ENCODE measurements at places on chromosomes 3 and 15.
A peak's percentile ranks its signal among the peaks of the same experiment; 100 is the strongest.

- no peak for DNase-seq
Measured at GRCh38 chr3:61371123-61371522, 119.9 kb upstream of the FHIT start.

GRCh38 chr15:51780636-51781035 lies 29.2 kb downstream of the TMOD2 start:
- DNase-seq: no peak

DNA sequence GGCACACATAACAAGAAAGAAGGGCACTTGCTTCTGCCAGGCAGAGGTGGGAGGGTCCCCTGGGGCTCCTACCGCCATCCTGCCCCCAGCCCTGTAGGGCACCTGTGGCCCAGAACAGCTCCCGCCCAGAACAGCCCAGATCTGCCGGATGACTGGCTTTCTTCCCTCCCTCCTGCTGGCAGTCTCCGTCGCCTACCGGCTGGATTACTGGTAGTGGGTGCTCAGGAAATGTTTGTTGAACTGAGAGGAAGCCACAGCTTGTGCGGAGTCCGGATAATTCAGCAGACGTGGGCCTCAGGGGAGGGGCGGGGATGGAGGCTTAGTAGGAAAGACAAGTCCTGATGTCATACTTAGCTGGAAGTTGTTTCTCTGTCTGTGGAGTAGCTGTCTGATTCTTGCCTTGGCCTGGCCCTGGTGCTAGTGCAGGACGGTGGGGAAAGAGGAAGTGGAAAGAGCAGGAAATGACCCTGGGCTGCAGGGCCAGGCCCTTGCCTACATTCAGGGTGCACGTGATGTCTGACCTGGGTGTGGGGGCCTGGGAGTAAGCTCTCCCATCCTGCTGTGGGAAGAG lies 6.7 kb downstream of the CCDC9B start:
- peak; percentile 73 for DNase-seq

- no peak for DNase-seq
Measured at GRCh38 chr3:43075904-43076661, 29.8 kb downstream of the POMGNT2 start.

DNA sequence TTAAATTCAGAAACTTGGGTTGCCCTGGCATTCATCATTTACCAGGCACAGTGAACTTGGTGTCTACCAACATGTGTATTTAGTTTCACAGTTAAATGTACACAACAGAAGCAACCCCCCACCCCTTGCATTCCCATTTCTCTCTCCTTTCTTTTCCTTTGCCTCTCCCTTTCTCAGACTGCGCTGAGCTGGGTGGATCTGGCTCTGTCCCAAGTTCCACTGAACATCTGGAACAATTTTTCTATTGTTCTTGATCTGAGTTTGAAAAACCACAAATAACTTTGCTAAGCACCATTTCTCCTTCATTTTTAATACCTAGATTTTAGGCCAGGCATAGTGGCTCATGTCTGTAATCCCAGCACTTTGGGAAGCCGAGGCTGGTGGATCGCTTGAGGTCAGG lies 242.2 kb downstream of the ABHD5 start:
- DNase-seq: no peak

DNA sequence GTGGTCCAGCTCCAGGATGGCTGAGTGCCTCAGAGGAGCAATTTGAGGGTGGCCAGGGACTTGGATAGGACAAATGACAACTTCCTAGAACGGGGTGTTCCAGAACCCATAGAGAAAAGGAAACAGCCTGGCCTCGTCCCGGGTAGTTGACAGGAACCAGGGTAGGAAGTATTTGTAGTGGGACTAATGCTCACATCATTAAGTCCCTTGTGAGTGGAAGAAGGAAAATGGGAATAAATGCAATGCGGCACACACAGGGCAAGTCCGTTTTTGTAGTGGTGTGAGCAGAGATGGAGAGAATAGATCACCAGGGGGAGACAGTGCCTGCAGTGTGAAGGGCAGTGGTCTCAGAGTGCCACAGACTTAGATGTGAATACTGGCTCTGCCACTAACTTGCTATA lies 19.6 kb downstream of the TIMP4 start:
- DNase-seq: no peak

- no peak for DNase-seq
Measured at GRCh38 chr15:62269504-62269903, 104.4 kb upstream of the C2CD4B start.

DNA sequence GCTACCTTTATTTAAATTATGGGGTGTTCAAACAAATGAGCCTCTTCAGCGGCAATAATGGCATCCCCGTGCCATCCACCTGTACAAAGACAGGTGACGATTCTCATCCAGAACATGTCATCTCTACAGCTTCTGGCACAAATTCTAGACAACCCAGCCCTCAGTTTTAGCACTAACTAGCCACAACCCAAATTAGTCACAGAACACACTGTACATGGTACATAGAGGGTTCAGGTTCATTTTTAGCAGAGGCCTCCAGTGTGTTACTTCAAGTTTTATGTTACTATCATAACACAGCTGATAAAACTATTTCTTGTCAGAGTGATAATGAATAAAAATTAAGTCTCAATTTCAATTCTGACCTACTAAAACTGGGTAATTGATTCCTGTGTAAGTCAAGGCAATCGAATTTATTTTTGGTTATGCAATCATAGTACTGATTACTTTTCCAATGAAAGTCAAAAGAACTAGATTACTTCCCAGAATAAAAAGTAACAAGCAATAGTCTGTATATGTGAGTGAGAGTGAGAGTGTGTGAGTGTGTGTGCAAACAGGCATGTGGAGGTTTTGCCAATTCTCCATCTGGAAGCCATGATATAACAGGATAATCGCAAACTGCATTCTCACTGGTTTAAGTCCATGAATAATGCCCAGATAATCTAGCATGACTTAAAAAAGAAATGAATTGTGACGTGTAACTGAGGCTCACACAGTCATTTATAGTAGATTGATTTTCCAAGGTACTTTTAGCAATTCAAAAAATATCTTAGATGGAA lies 37.4 kb downstream of the SHQ1 start:
- no peak for DNase-seq

- no peak for DNase-seq
Measured at GRCh38 chr15:57263520-57263919, 112.8 kb upstream of the CGNL1 start.

GRCh38 chr3:86973440-86973839 lies 17.5 kb downstream of the VGLL3 start:
- DNase-seq: no peak

- no peak for DNase-seq
Measured at GRCh38 chr3:114022145-114022802, 34.1 kb downstream of the CCDC191 start.

GRCh38 chr15:76529911-76530310 lies 193.3 kb downstream of the ISL2 start:
- DNase-seq: no peak

DNA sequence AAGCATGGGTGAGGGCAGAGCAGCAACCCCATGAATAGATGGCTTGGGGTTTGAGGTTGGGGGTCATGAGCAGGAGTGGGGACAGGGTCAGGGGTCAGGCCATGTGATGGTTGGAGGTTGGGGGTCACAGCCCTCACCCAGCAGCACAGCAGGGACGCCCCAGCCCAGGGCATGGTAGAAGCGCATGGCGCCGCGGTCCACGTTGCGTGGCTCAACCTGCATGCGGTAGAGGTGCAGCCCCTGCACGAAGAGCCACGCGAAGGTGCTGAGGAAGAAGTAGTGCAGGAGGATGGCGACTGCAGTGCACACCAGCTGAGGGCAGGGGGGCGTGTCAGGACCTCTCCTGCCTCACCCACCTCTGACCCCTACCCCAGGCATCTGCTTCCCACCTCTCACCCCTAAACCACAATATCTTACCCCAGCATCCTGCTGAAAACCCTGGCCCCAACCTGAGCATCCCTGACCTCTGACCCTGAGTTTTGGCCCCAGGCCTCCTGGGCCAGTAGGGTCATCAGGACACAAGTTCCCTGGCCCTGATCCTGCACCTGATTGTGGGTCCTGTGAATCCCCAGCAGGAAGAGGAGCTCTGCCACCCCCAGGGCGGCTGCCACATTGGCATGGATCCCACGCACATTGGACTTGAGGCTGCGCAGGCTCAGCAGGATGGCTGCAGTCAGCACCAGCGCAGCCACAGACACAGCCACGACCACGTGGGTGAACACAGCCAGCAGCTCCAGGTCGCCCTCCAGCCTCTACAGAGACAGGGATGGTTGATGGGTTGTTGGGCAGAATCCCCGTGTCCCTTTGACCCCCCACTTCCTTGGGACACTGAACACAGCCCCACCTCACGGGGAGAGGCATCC lies 9.9 kb upstream of the SLC26A6 start:
- DNase-seq: no peak

DNA sequence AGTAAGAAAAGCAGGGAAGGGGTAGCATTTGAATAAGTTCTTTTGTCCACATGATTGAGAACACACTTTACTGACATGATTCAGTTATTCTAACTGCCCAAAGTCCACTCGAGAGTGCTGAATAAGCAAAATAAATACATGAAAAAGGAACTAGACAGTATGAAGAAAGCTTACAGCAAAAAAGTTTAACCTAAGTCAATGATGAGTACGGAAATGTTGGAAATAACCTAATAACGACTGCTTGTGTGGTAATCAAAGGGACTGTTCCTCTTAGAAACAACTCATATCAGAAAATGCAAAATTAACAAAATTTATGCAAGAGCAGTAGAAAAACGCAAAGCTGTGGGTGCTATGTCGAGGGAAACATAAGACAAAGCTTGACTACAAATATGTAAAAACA lies 36.6 kb downstream of the DMXL2 start:
- DNase-seq: peak; percentile 2

DNA sequence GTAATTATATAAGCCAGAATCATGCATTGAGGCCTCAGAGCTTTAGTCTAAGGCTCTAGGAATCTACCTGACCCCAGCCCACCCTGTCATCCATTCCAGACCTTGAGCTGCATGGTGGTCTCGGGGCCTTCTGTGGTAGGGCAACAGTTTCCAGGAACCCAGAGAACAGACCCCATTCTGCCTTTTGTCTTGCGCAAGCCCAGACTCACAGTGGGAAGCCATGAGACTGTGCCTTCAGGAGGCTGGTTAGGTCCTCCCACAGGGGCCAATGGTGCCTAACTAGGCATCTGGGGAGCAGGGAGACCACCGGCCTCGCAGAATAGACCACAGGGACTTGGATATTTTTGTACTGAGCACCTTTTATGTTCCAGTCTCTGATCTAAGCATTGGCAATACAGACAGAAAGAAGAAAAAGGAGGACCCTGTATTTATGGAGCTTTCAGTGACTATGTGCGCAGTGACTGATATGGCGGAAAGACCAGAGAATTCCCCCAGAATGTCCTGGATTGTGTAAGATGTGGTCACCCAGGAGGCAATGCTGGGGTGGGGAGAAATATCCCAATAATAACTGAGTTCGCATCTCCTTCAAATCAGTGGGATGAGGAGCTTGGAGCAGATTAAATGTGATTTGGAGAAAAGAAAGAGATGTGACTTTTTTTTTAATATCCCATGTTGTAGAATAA lies 40.1 kb downstream of the MCF2L2 start:
- no peak for DNase-seq

DNA sequence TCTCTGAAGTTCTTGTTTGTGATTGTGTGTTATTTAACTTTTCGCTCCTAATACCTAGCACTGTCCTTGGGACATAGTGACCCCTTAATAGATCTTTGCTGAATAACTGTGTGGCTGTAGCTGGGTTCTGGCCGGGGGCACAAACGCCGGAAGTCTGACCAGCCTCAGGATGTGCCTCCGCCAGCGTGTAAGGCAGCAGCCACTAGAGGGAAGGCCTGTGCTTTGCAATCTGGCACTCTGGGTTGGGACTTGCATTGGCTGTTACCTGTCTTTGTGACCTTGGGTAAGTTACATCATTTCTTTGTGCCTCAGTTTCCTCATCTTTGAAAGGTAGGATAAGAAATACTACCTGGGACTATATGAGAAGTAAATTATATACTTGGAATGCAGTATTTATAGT lies 158.7 kb downstream of the GHSR start:
- DNase-seq: no peak

- no peak for DNase-seq
Measured at GRCh38 chr15:82917249-82917648, 35.3 kb downstream of the HOMER2 start.

DNA sequence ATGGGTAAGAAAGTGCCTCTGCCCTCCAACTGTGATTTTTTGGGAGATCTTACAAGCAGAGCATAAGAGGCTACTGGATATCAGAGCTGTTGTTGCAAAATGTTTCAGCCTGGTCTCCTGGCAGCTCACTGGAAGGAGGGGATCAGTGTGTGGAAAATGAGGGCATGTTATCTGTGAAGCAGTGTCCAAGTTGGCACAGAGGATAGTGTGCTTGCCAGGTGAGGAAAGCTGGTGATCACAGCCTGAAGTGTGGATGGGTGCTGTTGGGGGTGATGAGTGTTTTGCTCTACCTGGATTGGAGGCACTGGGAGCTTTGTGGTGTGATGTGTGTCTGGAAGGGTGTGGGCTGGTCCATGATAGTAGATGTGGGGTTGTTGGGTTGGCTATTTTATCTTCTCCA lies 69.3 kb downstream of the MCTP2 start:
- no peak for DNase-seq

DNA sequence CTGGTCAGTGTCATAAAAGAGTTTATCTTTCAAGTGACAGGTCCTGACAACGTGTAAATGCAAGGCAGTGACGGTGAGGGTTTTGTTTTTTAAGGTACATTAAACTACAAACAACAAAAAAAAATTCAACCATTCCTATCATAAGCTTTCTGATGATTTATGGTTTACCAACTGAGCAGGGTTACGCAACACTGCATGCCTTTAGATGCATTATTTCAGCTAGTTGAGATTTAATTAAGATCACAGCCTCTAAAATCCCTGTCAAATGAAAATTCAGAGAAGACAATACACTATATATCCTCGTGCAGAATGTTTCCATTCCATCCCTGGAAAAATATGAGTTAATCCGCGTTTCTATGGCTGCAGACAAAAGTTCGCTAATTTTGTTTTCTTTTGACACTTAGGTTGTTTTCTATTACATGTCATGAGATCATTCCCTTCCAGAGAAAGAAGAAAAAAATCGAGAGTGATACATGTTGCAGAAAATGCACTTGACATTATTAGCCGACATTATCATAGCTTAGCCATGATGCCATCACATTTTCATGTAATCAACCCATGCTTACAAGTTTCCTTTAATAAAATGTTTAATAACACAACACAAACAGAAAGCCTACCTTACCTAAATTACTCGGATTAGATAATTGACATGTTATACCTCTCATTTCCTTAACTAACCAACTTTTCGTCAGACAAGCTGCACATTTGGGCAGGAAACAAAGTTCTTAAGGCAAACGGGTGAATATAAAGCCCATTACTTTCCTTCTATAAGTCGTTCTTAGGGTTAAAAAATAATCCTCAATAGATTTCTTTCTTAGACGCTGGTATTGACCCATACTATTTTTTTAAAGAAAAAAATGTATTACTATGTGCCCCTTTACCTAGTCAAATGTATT lies 521.2 kb downstream of the FOXP1 start:
- DNase-seq: no peak

GRCh38 chr3:53978386-53978785 lies 86.7 kb upstream of the SELENOK start:
- no peak for DNase-seq

All from CD4-positive, alpha-beta T cell treated with Interleukin-1 beta for 1 hour (primary cell).